Activated CD4-positive, alpha-beta T cell treated with anti-CD3 and anti-CD28 coated beads, Interleukin-2, amount 50 U/mL, for 4 hours (primary cell): ENCODE measurements at places on chromosomes 5 and 9.

DNA sequence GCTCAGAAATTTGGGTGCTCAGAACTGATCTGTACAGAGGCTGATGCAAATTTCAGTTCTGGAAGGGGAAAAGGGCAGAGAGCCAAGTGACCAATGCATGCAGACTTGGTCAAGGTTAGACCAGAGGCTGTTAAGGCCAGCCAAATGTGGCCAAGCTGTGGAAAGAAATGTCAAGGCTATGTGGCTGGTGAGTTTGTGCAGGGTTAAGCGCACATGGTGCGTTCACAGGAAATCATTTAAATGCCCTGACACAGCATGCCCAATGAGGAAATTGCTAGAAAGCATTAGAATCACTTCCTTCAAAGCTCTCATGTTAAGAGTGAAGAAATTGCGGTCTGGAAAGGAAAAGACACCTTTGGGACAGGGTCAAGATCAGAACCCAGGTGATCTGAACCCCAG lies 58.0 kb downstream of the PTPN3 start:
- no peak for DNase-seq

DNA sequence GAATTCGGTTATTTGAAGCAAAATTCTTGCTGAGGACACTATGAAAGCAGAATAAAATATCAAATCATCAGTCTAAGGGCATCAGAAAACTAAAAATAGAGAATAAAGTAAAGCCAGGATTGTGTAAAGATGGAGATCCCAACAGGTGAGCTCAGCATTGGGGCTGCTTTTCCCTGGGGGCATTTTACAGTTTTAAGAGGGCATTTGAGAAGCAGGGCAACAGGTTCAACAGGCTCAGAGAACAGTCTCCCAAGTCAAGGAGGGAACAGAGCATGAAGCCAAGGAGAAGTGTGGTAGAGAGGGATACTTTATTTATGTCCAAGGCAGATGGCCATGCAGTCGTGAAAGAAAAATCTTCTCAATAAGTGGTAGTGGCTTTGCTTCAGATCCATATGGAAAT lies 145.4 kb downstream of the SYK start:
- DNase-seq, result no peak

DNA sequence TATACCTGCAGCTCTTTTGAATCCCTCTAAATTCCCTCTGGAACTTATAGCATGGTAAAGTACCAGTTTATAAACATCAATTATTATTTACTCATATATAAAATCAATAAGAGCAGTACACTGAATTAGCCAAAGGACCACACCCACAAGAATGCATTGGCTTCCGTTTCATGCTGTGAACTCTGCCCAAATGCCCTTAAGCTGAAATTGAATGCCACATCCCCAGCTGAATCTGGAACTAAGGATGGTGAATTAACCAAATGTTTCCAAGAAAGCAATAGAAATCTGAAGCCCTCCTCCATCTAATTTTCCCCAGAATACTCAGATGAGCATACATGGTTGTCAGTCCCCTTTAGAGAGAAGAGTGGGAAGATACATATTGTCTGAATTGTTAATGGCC lies 436.4 kb upstream of the FTMT start:
- DNase-seq, result no peak

DNA sequence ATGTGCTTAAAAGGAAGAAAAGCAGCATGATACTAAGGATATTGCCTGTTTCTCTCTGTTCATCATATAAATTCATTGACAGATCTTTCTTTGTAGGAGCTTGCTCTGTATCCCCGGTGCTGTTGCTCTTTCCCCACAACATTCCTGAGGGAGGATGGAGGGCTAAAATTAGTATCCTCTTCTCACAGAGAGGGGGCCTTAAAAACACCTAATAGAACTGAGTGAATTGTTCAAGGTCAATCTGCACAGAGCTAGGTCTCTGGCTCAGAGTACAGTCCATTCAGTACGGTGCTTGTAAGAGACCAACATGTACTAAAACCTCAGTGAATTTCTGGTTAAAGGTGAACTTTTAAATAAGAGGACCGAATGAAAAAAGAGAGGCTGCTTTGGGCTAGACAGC lies 88.7 kb downstream of the PALM2AKAP2 start:
- DNase-seq, result no peak

DNA sequence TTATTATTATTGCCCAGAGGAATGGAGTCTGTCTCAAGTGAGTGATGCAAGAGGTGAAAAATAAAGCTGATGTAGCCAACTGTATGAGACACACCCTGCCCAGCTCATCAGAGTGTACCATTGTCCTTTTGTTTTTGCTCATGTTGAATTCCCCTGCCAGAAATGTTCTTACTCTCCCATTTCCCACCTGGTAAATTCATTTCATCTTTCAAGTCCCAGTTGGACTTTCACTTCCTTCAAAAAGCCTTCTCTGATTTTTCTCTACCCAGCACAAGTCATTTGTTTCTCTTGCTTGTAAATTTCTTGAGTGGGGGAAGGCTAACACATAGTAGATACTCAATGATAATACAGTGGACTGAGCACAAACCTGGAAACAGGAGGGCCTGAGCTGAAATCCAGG lies 394.5 kb upstream of the ZNF462 start:
- DNase-seq, result no peak

DNA sequence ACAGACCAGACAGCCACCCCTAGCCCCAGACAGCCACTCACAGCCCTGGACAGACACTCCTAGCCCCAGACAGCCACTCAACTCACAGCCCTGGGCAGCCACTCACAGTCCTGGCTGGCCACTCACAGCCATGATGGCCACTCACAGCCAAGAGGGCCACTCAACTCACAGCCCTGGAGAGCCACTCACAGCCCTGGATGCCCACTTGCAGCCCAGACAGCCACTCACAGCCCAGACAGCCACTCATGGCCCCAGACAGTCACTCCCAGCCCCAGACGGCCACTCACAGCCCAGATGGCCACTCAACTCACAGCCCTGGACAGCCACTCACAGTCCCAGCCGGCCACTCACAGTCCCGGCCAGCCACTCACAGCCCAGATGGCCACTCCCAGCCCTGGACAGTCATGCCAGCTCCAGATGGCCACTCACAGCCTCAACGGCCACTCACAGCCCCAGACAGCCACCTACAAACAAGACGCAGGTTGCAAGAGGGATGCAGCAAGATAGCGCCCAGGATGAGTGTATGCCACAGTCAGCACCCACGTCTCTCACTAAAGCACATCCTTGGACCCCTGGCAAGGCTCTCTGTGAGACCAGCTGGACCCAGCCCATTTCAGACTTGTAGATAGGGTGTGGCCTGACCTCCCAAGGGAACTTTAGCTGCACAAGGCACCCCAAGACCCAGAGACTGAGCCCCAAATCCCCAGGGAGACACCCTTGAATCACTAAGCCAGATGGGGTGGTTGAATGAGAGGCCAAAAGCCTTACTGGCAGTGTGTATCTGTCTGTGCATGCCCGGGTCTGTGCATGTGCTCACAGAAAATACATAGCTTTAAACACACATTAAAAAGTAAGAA lies 22.4 kb downstream of the ZDHHC11B start:
- no peak for DNase-seq

GRCh38 chr9:79325501-79325900 lies 246.3 kb upstream of the TLE4 start:
- DNase-seq, result no peak

DNA sequence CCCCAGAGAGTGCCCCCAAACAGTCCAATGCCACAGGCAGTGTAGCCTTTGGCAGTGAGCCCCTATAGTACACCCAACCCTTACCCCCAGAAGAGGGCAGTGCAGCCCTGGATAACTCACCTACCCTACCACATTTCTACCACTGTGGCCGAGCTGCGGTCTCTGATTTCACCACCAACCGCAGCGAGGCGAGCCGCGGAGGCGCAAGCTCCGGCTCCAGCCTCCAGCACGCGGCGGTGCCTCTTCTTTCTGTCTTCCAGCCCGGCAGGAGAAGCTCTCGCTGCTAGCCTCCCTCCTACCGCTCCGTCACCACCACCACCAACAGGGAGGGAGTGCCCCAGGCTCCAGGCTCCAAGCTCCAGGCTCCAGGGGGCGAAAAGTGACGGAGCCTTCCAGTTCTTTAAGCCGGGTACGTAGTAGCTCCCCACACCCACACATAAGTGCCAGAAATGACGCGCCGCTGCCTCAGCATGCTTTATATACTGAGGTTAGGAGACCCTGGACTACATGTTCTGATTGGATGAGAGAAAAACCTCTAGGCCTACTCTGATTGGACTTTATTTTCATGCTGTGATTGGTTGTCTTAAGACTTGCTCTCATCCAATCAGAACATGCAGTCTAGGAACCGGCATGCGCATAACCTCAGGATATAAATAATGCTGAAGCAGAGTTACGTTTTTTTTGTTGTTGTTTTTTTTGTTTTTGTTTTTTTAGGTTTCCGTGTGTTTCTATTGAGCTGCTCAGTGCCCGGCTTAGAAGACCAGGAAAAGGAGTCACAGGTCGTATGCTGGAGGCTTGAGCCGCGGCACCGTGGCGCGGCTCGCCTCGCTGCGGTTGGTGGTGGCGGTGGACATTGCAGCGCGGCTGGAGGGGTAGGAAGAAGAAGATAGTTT lies at the start of gene PCAT7:
TSS of gene PCAT7 (plus strand) at position 645 of the 893 bp plus-strand sequence.
- no peak for DNase-seq

GRCh38 chr9:21404146-21404545 lies 4.8 kb upstream of the IFNA8 start:
- no peak for DNase-seq

DNA sequence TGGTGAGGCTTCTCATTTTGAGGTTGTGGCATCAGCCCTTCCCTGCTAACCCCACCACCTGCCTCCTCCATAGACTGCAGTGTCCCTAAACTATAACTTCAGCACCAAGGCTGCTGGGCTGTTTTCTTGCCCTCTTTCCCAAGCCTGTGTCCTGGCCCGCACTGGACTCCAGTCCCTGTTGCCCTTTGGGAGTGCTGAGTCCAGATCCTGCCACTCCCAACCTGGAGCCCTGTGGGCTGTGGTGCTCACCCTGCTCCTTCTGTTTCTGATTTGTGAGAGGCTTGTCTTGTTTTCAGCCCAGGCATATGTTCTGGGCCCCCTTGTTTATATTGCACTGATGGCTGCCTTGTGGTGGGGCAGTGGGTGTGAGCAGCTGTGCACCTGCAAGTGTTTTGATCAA lies 39.7 kb upstream of the RNU6ATAC start:
- DNase-seq, result no peak

- no peak for DNase-seq
Observed at GRCh38 chr5:125912028-125912427, 511.2 kb upstream of the GRAMD2B start.

DNA sequence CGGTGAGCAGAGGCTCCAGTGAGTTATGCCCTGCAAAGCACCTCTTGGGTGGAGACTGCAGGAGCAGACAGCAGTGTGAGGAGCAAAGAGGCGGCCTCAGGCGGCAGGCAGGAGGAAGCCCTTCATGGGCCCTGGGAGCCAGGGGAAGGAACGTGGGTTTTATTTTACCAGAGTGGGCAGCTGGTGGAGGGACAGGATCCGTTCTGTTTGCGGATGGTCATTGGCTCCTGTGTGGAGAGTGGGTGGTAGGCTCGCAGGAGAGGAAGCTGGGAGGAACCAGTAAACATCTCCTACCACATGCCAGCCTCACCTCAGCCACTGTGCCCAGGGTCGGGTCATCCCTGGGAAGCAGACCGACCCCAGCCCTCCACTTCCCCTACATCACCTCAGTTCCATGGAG lies 24.4 kb downstream of the HNRNPH1 start:
- no peak for DNase-seq

GRCh38 chr5:137184734-137185133 lies 314.4 kb downstream of the SPOCK1 start:
- no peak for DNase-seq

DNA sequence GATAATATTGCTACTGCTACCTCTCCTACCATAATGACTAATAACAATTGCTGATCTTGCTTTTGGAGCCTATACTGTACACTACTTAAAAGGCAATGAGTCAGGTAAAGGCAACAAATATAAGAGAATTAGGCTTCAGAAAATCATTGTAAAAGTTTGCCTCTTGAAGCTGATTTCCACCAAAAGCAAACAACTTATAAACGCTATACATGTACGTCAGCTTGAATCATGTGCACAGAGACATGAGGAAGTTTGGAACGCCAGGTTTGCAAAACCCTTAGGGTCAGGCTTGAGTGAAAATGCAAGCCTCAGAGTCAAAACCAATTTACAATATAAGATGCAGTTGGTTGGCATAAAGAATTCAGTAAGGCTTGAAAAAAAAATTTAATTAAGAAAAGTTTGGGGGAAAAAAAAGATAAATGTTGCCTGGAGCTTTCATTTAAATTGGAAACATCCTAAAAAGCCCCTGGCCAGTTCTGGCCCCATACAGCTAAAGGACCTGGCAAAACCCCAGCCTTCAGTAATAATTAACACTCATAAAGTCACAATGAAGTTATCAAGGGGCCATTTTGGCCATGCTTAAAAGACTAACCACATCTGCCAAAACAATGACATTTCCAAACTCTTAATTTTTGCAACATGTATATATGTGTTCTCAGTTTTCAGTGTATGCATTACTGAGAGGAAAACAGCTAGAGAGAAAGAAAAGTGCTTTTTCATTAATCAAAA lies 181.0 kb upstream of the NFIL3 start:
- no peak for DNase-seq

- DNase-seq, result no peak
Observed at GRCh38 chr5:160042671-160043070, 33.7 kb downstream of the TTC1 start.

DNA sequence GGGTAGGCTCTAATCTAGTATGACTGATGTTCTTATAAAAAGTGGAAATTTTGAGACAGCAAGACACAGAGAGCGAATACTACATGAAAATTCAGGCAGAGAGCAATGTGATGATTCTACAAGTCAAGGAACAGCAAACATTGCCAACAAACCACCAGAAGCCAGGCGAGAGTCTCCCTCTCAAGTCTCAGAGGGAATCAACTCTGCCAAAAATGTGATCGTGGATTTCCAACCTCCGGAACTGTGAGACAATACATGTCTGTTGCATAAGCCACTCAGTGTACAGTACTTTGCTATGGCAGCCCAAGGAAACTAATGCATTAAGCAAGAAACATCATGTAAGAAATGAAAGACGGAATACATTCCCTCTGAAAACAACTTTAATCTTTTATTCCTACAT lies 52.1 kb upstream of the CCNG1 start:
- no peak for DNase-seq

- no peak for DNase-seq
Observed at GRCh38 chr5:180810959-180811622, 8.5 kb upstream of the MGAT1 start.

GRCh38 chr5:36202521-36202961 lies 39.2 kb downstream of the NADK2 start:
- no peak for DNase-seq
